ENCODE measurements at places on chromosomes 2 and 18.

- DNase-seq: no peak
Measured at GRCh38 chr2:66699793-66700676, 265.1 kb downstream of the MEIS1 start.

- no peak for DNase-seq
Measured at GRCh38 chr2:189379287-189379630, 62.0 kb upstream of the WDR75 start.

GRCh38 chr2:12176623-12177454 lies 430.4 kb downstream of the LPIN1 start:
- no peak for DNase-seq

DNA sequence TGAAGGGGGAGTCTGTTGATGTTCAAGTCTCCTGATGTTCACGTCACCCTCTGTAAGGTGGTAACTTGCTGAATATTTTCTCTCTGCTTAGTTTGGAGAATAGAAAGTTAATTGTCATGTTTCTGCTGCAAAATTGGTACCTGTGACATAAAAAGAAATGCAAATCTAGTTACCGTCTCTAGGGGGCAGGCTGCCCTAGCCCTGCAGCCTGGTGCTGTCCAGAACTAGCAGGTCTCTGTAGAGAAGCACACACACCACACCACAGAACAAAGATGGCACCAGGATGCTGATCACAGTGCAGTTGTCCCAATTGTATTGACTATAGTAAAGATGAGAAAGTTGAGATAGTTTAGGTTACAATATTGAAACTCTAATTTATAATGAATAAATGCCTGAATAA lies 47.0 kb downstream of the SLC9A4 start:
- no peak for DNase-seq

- no peak for DNase-seq
Measured at GRCh38 chr2:23388756-23389514, 4.0 kb downstream of the KLHL29 start.

GRCh38 chr18:42373584-42373983 lies 418.6 kb downstream of the PIK3C3 start:
- DNase-seq: no peak

- DNase-seq: no peak
Measured at GRCh38 chr2:191198271-191198670, 46.9 kb upstream of the MYO1B start.

- DNase-seq: no peak
Measured at GRCh38 chr2:32228181-32228580, 36.5 kb downstream of the NLRC4 start.

DNA sequence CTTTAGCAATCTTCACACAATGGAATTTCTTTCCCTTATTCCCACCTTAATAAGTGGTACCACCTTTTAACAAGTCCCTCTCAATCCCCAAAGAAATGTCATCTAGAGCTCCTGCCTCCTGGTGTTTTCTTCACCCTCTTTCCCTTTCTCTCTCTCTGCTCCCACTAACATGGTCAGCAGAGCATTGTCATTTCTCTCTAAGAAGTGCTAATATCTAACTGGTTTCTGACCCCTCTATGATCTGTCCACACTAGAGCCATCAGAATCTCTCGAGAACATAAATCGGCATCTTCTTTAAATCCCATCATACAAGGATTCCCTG lies 161.2 kb upstream of the DTNA start:
- no peak for DNase-seq

DNA sequence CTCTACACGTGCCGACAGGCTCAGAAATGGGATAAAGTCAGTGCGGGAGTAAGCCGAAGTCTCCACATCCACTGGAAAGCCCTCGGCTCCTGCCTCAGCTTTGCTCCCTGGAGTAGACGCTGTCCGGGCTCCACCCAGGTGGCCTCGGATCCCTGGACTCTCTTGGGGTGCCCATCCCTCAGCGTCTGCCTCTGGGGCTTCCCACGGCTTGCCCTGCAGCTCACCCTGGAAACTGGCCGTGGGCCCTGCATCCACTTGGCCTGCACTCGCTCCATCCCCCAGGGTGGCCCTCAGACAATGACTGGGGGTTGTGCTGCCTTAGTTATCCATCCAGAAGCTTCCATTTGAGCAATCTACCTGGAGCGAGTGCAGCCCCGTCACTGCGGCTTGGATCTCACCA lies 36.2 kb upstream of the TAF1B start:
- no peak for DNase-seq

DNA sequence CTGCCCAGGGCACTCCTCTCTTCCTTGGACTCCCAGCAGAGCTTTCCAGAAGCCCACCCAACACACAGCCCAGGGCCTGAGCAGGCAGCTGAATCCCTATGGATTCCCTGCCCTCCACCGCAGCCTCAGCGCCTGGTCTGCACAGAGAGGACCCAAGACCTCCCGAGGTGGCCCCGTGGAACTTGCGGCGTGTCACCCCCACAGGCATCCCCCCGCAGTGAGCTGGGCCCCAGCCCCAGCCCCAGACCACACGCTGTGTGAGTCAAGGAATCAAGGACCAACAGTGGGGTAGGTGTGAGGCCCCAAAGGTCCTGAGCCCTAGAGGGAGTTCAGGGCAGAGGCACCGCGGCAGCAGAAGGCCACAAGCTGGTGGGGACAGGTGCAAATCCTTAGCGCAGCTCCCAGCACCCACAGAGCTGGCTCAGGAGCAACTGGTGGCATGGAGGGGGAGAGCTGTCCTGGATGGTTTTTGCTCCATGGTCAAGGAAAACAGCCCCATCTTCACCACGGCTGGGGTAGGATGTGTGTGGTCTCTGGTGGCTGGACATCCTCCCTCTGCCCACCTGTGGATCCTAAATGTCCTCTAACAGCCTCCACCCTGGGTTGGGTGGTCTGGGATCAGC lies 8.5 kb downstream of the HS6ST1 start:
- no peak for DNase-seq

DNA sequence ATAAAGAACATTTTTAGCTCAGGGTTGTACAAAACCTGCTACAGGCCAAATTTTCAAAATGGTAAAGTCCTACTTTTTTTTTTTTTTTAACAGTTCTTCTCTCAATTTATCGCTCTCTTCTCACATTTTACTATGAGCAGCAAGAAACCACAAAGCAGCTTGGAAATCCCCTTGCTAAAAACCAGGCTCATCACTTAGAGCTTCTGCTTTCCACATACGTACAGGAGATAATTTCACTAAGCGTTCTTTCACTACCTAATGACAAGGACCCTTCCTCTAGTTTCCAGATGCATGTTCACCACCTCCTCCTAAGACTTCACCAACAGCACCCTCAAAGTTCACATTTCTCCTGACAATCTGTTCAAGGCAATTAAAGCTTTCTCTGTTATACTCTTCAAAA lies 294.9 kb upstream of the CYRIA start:
- no peak for DNase-seq

GRCh38 chr18:79195716-79196683 lies 126.8 kb downstream of the ATP9B start:
- no peak for DNase-seq

DNA sequence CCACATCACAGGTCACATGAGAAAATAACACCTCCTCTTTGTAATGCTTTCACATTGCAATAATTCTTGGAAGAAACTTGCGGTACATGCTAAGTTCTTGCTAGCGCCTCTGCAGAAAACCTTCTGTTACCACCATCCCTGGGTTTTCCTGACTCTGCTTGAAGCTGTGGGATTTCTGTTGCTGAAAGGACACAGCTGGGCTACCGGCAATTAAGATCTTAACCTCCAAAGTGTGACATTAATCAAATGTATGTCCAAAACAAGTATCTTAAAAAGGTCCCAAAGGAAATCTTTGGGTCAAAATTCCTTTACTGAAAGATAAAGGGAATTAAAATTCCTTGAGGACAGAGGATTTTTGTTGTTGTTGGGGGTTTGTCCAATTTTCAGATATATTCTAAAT lies 7.5 kb downstream of the CCBE1 start:
- no peak for DNase-seq

- no peak for DNase-seq
Measured at GRCh38 chr2:9710311-9710710, 79.5 kb upstream of the YWHAQ start.

DNA sequence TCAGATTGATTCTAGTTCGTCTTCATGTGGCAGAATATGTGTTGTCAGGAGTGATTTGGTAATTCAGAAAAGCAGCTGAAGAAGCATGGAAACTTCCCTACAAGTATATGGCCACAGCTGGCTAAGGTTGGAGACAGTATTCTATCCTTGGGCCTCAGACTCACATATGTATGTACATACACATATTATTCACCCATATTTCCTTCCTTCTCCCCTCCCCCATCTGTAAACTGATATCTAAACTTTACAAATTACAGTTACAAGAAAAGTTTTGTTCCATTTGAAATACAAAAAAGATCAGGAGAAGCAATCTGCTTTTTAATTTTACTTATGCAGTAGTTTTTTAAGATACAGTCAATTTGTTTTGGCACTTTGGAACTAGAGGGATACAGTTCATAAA lies 3.1 kb downstream of the SP3 start:
- DNase-seq: no peak

GRCh38 chr18:74183130-74183529 lies 34.8 kb downstream of the TIMM21 start:
- no peak for DNase-seq

DNA sequence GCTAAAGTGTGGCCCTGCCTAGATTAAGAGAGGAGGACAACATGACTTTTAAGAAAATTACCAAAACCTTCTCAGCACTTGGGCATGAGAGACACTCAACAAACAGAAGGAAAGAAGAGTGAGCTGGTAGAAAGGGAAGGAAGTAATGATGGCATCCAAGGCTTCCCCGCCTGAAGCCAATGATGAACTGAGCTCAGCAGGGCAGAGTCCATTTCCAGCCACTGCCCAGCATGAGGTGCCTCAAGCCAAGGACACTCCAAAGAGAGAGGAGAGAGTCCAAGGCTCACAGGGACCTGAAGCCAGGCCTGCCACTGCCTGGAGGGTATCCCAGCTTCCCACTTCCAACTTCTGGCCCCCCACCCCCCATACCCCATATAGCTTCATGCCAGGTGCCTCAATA lies 9.5 kb upstream of the TNS1 start:
- DNase-seq: no peak

GRCh38 chr2:143259368-143259958 lies 130.2 kb downstream of the ARHGAP15 start:
- DNase-seq: peak; percentile 64

DNA sequence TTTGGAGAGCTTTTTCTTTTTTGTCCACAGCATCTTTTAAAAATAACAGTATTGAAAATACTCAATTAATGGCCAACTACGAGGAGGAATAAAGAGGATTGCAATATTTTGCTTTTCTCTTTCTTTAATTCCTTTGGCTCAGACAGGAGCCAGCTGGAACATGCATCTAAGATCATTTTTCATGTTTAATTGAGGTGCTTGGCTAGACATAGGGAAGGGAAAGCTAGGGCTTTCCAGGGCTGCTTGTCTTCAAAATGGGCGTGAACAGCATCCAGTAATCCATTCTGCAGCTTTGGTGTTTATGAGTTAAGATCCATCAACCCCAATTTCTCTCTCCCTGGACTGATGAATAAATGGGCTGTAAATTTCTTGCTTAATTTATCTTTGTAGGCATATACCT lies 323.0 kb downstream of the PTPRM start:
- no peak for DNase-seq

GRCh38 chr18:78673516-78674321 lies 305.9 kb upstream of the SALL3 start:
- DNase-seq: no peak

GRCh38 chr2:61762292-61762691 lies 91.6 kb downstream of the FAM161A start:
- DNase-seq: no peak

GRCh38 chr2:144288438-144288837 lies 231.5 kb downstream of the ZEB2 start:
- DNase-seq: no peak

DNA sequence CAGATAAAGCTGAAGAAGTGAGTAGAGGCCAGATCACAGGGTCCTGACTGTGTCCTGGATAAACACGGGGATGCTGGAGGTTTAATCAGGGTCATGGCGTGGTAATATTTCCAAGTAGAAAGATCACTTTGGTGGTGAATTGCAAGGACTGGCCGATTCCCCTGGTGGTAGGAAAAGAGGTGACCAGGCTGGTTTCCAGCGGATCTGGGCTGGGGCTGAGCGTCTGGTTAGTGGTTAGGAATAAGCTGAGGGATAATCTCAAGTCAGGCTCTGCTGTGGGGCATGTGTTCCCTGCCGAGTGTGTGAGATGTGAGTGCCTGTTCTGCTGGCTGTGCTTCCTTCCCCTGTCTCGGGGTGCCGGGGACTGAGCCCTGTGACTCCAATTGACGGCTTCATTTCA lies 484.0 kb downstream of the TSN start:
- no peak for DNase-seq

DNA sequence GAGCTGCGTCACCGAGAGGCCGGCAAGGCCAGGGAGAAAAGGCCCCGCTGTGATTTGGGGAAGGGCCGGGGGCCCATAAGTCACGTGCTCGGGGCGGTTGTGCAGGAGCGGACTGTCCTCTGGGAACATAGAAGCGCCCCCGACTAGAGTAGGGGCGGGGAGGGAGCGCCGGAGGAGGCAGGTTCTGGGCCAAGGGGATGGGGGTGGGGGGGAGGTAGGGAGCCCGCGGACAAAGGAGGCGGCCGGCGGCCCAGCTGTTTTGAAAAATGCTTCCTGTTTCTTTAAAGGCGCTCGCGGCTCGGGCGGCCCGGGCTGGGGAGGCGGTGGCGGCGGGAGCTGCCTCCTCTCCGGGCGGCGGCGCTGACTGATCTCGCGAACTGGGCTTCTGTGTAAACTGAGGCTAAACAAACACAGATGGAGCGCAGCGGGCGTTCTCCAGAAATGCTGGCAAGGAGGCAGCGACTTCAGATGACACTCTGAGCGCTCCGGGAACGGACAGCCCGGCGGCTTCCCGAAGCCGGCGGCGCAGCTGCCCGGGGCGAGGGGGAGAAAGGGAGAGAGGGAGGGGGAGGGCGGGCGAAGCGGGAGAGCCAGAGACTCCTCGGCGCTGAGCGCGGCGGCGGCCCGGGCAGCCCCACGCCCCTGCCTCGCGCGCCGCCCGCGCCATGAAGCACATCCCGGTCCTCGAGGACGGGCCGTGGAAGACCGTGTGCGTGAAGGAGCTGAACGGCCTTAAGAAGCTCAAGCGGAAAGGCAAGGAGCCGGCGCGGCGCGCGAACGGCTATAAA lies at the start of gene ATOH8:
Gene ATOH8 (plus strand): TSS at position 467 of the 788 bp plus-strand sequence. CDS start 199 bp downstream, at position 666.
- DNase-seq: peak; percentile 30

- no peak for DNase-seq
Measured at GRCh38 chr18:3444954-3445353, 5.0 kb upstream of the TGIF1 start.

GRCh38 chr2:68294187-68294586 lies 25.6 kb downstream of the CNRIP1 start:
- DNase-seq: no peak

DNA sequence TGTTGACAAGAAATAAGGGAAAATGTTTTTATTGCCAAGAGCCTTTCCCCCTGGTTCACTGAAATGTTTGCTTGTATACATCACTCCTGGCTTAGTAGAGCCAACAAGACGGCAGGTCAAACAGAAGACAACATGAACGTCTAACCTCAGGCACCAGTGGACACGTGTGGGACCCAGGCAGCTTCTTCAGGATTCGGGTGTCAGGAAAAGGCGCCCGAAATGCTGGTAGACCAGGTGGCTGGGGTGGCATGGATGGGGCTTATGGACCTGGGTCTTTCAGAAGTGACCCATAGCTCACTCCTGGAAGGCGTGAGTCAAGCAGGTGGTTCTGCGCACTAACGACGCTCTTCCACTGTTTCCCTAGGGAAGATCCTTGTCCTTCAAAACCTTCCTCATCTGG lies 23.3 kb upstream of the NFATC1 start:
- DNase-seq: no peak

- no peak for DNase-seq
Measured at GRCh38 chr2:62374301-62375112, 131.5 kb downstream of the TMEM17 start.
